ENCODE measurements at places on chromosomes 5 and 9.

DNA sequence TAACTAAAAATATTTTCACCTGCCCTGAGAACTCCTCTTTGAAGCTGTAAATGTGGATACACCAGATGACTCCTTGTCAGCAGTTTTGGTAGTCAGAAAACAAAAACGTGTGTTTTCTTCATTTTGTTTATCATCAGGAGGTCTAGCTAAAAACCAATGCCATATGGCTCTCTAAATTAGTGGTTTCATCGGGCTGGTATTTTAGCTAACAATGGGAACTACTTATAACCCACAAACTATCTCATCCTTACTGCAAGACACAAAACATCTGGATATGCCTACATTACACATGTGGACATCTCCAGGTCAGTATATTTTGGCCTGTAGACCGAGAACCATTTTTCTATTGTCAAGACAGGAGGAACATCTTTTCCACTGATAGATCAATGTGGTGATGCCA, 56.2 kb downstream of the GAS1 start:
- H3K36me3 ChIP-seq, result no peaks in the 10 kb centered on the region
- H3K27ac ChIP-seq, result no peak overlapping the region
- H3K4me3 ChIP-seq, result no peak overlapping the region
- peaks cover 6% of the 10 kb centered on the region for H3K27me3 ChIP-seq
- DNase-seq, result no peak
- H3K4me1 ChIP-seq, result no peaks in the 10 kb centered on the region

DNA sequence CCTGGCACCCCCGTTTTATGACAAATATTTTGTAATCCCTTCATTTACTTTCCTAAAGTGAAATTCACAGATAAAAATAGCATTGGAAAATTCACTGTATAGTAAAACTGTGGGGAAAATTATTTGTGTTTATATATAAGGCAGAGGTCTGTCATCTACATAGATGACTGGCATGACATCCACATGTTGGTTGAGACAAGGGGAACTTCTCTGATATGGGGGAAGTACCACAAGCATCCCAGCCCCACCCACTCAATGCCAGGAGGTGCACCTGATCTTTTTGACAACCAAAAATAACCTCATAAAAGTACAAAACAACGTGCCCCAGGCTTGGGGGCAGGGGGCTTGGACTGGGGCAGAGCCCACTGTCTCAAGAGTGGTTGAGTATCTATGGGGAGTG, 6.3 kb upstream of the TDRD7 start:
- peaks cover 9% of the 10 kb centered on the region for H3K36me3 ChIP-seq
- no peaks in the 10 kb centered on the region for H3K4me1 ChIP-seq
- H3K27ac ChIP-seq, result peak overlapping the region; percentile 12

DNA sequence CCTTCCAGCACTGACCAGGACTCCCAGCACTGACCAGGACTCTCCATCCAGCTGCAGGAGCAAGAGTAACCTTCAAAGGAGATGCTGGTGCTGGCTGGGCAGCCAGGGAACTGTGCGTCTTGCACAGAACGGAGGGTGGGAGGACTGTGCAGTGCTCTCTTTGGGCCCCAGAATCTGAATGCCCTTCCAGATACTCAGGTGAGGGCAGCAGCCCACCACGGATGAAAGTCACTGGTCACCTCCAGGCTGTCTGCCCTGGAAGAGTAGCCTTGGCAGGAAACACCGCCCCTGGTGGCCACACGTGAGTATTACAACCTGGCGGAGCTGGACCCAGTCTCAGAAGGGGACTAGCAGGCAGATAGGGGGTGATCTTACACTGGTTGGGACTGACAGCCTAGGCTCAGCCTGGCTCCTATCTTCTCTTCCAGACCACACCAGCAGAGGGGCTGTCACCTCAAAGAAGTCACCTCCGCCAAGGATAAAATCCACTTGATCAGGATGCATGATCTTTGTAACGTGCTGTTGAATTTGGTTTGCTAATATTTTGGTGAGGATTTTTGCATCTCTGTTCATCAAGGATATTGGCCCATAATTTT, 4.8 kb upstream of the SARDH start:
- no peak overlapping the region for H3K27ac ChIP-seq
- no peaks in the 10 kb centered on the region for H3K36me3 ChIP-seq
- H3K4me3 ChIP-seq, result no peak overlapping the region
- peaks cover 48% of the 10 kb centered on the region for H3K27me3 ChIP-seq
- H3K4me1 ChIP-seq, result peaks cover 9% of the 10 kb centered on the region

DNA sequence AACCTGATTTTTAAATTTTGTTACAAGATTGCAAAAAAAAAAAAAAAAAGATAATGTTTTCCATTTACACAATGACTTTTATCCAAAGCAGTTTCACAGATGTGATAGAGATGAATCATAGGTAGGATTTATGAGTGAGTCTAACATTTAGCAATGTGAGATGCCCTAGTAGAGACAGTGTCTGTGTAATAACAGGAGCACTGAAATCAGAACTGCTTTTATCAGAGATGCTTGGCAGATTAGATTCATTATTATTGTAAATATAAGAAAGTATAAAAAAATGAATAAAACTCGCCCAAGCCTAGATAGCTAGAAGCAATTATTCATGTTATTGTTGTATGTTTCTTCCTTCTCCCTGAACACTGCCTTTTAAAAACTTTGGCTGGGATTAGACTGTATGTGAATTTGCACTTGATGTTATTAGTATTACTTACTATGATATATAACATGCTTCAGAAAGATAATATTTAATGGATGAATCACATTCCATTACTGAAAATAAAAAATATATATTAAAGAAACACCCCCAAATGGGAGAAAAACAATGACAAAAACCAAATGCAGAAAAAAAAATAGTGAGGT, 567.3 kb upstream of the KLF4 start:
- no peak overlapping the region for H3K4me3 ChIP-seq
- no peaks in the 10 kb centered on the region for H3K36me3 ChIP-seq
- H3K27ac ChIP-seq, result no peak overlapping the region
- H3K4me1 ChIP-seq, result no peaks in the 10 kb centered on the region
- no peak for DNase-seq

GRCh38 chr9:7028591-7028990, 270.8 kb downstream of the KDM4C start:
- H3K27ac ChIP-seq, result no peak overlapping the region
- H3K27me3 ChIP-seq, result no peaks in the 10 kb centered on the region
- H3K4me3 ChIP-seq, result no peak overlapping the region

DNA sequence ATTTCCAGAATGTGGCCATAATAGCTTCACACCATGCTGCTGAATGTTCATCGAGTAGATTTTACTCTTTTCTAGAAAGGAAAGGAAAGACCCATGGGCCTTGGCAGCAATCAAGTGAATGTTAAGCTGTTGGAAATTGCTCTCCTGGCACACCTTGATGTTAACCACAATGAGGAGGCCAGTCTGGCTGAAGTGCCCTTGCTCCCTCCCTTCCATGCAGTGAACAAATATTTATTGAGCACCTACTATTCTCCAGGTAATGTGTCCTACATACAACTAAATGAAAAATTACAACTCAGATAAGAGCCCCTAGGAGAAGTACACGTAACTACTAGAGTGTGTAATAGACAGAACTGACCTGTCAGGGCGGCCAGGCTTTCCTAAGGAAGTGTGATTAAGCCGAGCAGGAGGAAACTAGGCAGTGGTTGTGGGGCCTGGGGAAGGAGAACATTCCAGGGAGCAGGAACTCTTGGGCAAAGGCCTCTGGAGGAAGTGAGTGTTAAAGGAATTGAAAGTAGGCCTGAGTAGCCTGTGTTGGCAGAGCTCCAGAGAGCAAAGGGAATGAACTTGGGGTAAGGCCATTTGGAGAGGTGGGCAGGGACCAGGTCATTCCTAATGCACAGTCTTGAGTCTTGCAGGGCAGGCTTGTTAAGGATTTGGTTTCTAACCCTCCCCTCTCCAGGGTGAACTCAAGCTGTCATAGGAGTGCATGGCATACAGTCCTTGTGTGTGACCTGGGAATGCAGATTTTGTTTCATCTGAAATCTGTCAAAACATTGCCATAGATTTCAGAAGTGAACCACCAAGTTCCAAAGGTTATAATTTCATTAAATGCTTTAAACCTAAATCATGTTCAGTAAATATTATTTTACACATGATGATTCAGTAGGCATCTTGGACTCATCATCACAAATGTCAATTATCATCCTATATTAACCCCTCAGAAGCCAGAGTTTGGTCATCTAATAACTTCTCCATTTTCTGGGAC, 9.0 kb upstream of the ZSWIM6 start:
- H3K36me3 ChIP-seq, result peaks cover 4% of the 10 kb centered on the region
- DNase-seq, result no peak
- H3K27ac ChIP-seq, result peak overlapping the region; percentile 18
- peaks cover 34% of the 10 kb centered on the region for H3K4me1 ChIP-seq
- peaks cover 8% of the 10 kb centered on the region for H3K27me3 ChIP-seq

DNA sequence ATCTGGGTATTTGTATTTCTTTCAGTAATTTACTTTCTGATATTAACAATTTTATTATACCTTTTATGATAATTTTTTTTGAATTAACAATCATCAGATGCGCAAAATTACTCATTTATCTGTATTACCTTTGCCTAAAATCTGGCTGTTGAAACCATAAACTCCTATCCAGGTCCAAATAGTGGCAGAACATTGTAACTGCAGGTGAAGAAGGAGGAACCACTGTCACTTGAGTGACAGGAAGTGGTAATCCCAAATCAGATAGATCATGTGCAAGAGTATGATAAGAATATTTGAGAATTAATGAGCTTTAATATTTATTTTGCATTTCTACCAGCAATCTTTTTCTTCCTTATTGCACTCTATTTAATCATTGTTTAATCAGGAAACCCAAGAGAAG, 139.3 kb upstream of the TLE4 start:
- H3K4me1 ChIP-seq, result no peaks in the 10 kb centered on the region
- no peak overlapping the region for H3K27ac ChIP-seq
- no peak for DNase-seq
- H3K4me3 ChIP-seq, result no peak overlapping the region
- H3K27me3 ChIP-seq, result peaks cover 11% of the 10 kb centered on the region
- H3K36me3 ChIP-seq, result no peaks in the 10 kb centered on the region

DNA sequence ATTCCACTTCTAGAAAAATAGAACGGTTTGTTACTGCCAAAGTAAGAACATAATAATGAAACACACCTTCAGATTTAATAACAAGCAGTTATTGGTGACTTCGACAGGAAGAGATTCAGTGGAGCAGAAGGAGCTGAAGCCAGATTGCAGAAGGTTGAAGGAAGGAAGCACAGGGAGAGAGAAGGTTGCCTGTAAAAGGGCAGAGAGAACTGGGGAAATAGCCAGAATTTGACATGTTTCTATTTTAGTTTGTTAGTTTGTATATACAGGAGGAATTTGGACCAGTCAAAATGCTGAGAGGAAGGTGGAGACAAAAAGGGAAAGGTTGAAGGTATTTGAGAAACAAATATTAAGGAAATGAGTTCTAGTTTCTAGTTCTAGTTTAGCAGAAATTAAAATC, 269.2 kb upstream of the ELAVL2 start:
- H3K27me3 ChIP-seq, result no peaks in the 10 kb centered on the region
- H3K4me3 ChIP-seq, result no peak overlapping the region
- no peak for DNase-seq

GRCh38 chr5:65061250-65061973, 292.7 kb downstream of the CWC27 start:
- H3K27me3 ChIP-seq, result no peaks in the 10 kb centered on the region
- no peaks in the 10 kb centered on the region for H3K36me3 ChIP-seq
- H3K27ac ChIP-seq, result peak overlapping the region; percentile 84
- peak overlapping the region; percentile 83 for H3K4me3 ChIP-seq
- DNase-seq, result peak; percentile 50

DNA sequence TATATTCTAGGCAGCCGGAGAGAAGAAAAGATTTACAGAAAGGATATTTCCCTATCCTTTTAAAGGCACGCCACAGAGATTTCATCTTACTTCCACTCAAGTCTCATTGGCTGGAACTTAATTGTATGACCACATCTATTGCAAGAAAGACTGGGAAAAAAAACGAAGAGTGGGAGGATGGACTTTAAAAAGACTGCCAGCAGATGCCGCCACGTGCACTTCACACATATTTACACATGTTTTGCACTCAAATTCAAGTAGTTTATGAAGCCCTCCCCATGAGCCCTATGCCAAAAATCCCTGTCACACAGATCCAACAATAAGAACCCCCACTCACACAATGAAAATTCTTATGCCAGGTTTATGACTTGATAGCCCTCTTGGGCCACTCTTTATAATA, 138.5 kb upstream of the TYRP1 start:
- H3K27ac ChIP-seq, result no peak overlapping the region
- H3K4me1 ChIP-seq, result no peaks in the 10 kb centered on the region
- no peak for DNase-seq
- H3K4me3 ChIP-seq, result no peak overlapping the region

GRCh38 chr5:61228229-61228628, 66.0 kb upstream of the SMIM15 start:
- no peak for DNase-seq
- no peak overlapping the region for H3K4me3 ChIP-seq
- no peak overlapping the region for H3K27ac ChIP-seq
- peaks cover 3% of the 10 kb centered on the region for H3K4me1 ChIP-seq
- H3K27me3 ChIP-seq, result peaks cover 6% of the 10 kb centered on the region

DNA sequence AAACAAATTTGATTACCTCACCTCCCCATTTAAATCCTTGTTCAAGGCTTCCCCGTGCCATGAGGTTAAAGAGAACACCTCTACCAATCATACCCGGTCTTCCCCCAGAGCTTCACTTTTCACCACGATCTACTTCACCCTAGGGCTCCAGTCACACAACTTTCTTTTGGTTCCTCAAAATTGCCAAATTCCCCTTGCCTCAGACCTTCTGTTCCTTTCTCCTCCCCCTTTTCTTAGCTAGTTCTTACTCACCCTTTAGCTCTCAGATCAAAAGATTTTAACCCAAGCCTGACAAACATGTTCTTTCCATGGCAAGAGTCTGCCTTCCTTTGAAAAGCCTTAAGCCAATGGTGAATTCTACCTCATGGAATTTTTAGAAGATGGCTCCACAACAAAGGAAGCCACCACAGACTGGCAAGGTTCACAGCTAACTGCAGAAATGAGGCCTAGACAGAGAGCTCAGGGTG, 56.7 kb downstream of the MAPKAP1 start:
- H3K27me3 ChIP-seq, result no peaks in the 10 kb centered on the region
- H3K36me3 ChIP-seq, result peaks cover 7% of the 10 kb centered on the region
- H3K4me3 ChIP-seq, result peak overlapping the region; percentile 88
- peak overlapping the region; percentile 95 for H3K27ac ChIP-seq
- H3K4me1 ChIP-seq, result peaks cover 65% of the 10 kb centered on the region

DNA sequence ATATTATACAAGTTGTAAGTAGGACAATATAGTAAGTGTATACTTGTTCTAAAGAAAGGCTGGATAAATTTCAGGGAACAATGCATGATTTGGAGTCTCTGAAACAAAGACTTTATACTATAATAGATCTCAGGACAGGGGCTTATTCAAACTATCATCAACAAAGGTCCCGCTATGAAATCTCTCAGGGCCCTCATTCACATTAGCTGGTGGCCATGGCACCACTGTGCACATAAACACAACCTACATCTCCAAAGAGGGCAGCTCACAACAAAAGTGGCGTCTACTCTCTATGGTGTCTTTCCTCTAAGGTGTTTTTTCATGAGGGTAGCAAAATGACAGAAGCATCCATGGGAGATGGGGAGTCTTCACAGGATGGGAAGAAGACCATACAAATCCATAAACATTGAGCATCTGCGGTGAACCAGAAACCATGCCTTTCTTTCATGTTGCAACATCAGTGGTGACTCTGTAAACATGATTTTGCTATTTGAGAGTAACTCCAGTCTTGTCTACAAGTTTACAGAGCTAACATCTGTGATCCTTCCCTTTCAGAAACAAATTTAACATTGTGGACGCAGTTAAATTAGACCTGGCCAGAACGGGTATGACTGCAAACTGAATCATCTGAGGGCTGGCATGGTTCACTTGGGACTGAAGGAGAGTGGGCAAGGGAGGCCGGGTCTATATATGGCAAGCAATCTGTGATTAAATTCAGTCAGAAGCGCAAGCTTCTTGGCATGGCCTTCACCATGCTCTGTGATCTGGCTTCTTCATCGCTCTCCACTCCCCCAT, 5.5 kb downstream of the TTLL11 start:
- peaks cover 38% of the 10 kb centered on the region for H3K4me1 ChIP-seq
- no peak overlapping the region for H3K27ac ChIP-seq
- no peaks in the 10 kb centered on the region for H3K27me3 ChIP-seq
- no peak for DNase-seq
- H3K36me3 ChIP-seq, result no peaks in the 10 kb centered on the region
- no peak overlapping the region for H3K4me3 ChIP-seq

Measured in naive B cell (primary cell).